ENCODE measurements at places on chromosomes 12 and 14.

DNA sequence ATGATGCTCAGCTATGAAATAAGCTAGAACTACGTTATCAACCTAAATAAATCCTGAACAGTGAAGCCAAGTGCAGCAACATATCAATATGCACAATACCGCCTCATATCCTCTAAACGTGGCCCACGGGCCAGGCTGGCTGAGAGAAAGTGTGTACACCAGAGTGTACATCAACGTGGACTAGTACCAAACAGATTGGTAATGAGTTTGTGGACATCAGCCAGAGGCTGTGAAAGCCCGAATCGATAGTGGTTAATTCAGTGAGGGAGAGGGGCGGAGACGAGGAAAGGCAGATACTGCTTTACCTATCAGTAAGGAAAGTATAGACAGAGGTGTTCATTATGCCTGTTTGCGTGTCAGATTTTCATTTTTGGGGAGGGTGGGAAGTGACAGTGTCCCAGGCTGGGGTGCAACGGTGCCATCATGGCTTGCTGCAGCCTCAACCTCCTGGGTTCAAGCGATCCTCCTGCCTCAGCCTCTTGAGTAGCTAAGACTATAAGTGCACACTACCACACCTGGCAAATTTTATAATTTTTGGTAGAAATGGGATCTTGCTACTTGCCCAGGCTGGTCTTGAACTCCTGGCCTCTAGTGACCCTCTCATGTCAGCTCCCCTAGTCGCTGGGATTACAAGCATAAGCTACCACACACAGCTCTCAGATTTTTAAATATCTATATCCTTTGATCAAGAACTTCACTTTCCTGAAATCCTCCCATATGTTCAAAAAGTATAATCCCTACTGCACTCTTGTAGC lies 50.1 kb downstream of the ANAPC7 start:
- no peak for DNase-seq

DNA sequence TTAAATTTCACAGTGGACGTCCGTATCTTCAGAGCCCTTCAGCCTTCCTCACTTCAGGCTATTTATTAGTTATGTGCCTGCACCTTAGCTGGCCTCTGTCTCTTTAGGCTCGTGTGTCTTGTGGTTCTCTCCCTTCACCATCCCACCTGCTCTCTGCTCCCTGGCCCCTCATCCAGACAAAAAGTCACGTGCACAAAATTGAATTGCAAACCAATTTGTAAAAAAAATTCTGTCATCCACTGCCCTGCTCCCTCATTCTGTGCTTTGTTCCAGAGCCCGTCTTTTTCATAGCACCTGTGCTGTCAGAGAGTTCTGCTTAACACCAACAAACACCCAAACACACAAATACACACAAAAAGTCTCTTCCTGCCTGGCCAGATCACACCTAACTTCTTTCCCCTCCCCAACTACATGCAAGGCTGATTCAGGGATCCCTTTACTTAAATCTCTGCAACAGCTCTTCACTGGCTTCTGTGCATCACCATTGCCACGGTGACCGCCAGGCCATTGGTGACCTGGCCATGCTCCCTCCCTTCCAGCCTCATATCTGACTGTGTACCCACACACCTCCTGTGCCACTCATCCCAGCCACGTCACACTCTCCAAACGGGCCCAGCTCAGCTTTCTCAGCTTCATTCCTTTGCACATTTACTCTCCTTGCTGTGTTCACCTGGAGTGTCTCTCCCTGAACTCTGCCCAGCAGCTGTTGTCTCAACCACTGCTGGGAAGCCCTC lies 205.7 kb downstream of the TTC8 start:
- no peak for DNase-seq

DNA sequence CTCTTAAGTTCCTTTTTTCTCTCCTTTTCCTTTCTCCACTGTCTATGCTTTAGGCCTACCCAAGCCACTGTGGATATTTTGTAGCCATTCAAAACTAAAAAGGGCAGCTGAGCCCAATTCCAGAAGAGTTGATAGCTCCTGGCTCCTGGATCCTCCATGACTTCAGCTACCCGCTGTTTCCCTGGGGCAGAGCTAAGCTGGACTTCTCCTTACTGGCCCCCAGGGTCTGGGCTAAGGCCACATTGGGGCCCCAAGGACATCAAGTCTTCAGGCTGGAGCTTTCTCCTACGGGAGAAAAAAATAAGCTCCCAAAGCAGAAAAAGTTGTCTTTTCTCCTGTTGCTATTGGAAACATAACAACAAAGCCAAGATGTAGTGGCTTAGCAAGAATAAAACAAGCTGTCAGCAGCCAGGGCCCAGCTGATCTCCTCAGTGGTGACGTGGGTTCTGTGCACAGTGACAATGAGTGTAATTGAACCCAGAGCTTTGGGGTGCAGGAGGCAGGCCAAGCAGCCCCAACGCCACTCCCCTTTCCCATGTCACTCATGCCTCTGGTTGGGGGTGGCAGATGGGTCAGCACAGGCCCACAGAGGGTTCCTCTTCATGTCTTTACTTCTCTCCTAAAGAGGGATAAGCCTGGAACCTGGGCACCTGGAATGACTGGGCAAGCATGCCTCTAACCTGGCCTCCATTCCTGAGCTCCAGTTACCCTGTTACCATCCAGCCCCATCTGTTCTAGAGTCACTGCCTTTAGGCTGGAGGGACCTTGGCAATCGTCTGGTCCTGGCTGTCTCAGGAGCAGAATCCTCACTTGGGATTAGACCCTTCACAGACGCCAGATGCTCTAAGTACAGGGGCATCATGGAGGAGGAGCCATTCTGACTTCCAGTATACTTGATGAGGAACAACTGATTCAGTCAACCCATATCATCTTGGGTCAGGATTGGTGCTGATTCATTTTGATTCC lies 171.2 kb downstream of the ZFP36L1 start:
- no peak for DNase-seq

DNA sequence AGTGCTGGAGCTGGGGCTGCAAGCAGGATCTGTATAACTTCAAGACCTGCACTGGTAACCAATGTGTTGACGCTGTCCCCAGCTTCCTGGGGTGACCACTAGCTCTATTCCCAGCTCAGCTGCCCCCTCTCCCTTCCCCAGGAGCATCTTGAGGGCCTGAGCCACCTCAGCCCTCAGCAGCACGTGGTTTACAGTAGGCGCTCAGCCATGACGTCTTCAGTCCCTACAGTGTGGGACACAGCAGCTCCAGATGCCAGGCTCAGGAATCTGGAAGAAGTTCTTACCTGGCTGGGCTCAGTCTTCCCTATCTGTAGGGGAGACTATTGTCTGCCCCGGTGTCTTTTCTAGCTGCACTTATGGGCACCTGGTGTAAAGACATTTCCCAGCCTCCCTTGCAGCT lies 8.6 kb downstream of the SDS start:
- DNase-seq, result no peak

DNA sequence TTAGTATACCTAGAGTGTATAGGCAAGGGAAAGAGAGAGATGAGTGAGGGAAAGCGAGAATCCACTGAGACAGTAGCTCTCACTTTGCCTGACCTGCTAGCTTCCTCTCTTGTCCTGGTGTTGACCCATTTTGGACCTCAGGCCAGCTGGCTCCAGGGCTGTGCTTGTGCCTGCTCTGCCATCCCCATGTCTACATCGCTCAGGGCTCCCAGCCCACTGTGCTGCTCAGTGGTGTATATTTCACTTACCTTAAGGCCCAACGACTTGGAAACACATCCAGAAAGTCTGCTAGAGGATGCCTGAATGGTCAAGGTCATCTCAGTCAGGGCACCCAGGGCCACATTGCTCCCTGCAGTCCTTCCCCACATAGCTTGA lies 964 bp upstream of the SERPINA4 start:
- no peak for DNase-seq

GRCh38 chr14:85295318-85295717 lies 234.6 kb upstream of the FLRT2 start:
- DNase-seq, result no peak

DNA sequence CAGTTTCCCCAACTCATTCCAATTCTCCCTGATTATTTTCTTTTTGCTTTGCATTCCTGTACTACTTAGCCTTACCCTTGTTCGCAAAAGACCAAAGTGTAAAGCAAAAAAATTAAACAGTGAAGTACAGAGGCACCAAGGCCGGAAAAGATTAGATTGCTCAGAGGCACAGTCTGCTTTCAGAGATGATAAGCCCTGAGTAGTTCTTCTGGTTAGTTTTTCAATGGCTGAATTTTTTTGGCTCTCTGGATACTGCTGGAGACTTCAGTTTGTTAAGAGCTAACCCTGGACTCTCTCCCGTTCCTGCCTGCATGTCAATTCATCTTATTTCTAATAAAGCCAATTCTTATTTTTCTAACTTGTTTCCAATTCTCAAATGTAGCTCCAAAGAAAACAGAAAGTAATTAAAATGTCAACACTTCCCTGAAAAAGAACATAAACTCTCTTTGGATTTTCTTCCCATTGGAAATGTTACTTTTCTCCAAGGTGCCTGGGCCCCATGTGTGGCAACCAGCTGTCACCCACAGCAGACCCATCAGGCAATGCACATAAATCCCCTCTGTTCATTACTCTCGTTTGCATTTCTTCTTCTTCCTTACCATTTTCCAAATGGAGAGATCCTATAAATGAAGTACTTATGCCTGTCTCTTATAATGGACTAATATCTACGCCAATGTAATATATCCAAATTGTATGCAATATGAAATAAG lies 142.8 kb downstream of the BTG1 start:
- no peak for DNase-seq

DNA sequence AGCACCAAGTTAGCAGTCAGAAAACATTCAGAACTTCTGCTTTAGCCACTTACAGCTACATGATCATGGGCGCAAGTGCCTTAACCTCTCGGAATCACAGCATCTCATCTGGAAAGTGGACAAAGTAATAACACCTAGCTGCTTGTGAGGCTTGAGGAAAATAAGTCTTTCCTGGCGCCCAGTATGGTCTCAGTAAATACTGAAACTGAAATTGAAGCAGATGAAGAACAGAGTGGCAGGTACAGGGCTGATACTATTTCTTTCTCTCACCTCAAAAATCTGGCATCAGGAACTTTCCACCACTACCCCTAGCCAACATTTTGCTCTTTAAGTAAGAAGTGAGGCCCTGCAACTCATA lies 129.7 kb upstream of the FUT8 start:
- no peak for DNase-seq

- no peak for DNase-seq
Observed at GRCh38 chr14:101017806-101018560, 114.5 kb upstream of the RTL1 start.

DNA sequence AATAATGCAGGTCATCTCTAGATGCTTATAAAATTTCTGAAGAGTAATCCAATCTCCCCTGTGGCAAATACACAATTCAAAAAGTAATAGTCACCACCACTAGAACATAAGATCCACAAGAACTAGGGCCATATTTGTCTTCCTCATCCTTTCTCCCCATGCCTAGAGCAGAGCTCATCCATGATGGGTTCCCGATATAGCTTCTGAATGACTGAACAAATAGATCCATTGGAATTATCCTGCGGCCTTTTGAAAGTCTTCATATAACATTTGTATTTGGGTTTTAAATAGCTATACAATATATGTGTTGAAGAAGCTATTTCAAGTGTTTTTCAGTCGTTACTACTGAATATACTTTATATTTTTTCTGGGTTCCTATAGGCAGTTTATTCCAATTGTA lies 5.7 kb downstream of the DCN start:
- no peak for DNase-seq

GRCh38 chr14:34126586-34126985 lies 175.7 kb upstream of the EGLN3 start:
- no peak for DNase-seq

DNA sequence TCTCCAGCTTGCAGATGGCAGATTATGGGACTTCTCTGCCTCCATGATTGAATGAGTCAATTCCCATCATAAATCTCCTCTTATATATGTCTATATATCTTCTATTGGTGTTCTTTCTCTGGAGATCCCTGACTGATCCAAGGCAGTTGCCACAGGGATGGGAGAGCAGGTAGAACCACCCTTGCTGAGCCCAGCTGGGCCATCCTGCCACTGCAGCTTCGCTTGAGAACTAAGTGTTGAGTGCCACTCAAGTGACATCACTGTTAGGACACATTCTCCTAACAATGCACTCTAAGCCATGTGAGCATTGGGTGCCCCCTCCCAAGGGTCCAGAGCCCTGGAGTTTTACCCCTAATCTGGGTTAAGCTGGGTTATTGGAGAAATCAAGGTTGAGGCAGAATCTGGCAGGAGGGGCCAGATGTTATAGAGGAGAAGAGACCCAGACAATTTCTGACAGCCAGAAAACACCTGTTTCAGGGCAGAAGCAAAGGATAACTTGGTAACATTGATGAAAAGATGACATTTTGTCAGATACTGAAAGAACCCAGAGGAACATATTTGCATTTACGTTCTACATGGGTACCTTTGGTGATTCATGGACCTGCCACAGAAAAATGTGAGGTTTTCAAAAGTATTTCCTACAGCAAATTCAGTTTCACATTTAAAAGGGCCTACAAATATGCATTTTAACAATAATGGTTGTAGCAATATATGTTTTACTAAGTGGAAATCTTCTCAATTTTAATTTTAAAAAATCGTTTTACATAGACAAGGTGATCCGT lies 57.2 kb upstream of the MAX start:
- no peak for DNase-seq

GRCh38 chr14:88075269-88075981 lies 70.5 kb downstream of the GPR65 start:
- no peak for DNase-seq

DNA sequence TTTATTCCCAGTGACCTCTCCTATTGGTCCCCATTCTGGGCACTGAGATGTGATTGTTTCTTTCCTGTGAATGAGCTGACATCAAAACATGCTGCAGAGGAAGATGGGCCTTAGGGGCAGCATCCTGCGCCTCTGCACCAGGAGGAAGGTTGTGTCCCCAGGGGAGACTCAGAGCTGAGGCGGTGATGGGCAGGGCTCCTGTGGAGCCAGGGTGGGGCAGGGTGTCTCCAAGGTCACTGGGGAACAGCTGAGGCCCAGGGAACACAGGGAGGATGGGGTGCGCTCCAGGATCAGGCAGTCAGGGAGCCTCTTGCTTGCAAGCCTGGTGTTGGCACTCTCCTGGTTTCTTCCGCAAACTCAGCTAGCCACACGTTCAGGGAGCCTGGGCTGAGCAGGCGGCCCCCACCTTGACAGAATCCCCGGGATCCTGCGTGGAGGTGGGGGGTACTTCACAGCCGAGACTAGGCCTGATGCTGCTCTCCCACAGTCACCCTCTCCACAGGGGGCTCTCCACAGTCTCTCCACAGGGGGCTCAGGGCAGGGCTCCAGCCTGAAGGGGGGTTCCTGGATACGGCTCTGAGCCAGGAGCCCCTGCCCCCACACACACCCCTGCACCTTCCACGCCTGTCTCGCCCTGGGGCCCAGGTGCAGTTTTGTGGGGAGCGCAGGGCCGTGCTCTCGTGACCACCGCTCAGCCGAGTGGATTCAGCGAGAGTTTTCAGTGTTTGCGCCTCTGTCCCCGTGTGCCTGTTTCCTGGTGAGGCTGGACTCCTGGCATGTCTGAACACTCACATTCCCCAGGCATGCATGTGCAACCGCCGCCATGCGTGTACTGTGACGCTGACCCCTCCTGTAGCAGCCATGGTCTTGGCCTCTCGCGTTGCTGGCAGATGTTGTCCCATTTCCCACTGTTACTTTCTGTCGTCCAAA lies 264.7 kb downstream of the SEC23A start:
- no peak for DNase-seq
